NCI-H2081 treated with DMSO at 0.1 percent for 48 hours (cell line): ENCODE measurements at places on chromosomes 6 and 20.

- DNase-seq = no peak
These were observed 255.9 kb upstream of the RREB1 start for GRCh38 chr6:6851949-6852261.

GRCh38 chr6:154412106-154412820 lies 55.7 kb upstream of the IPCEF1 start:
- no peak for DNase-seq

DNA sequence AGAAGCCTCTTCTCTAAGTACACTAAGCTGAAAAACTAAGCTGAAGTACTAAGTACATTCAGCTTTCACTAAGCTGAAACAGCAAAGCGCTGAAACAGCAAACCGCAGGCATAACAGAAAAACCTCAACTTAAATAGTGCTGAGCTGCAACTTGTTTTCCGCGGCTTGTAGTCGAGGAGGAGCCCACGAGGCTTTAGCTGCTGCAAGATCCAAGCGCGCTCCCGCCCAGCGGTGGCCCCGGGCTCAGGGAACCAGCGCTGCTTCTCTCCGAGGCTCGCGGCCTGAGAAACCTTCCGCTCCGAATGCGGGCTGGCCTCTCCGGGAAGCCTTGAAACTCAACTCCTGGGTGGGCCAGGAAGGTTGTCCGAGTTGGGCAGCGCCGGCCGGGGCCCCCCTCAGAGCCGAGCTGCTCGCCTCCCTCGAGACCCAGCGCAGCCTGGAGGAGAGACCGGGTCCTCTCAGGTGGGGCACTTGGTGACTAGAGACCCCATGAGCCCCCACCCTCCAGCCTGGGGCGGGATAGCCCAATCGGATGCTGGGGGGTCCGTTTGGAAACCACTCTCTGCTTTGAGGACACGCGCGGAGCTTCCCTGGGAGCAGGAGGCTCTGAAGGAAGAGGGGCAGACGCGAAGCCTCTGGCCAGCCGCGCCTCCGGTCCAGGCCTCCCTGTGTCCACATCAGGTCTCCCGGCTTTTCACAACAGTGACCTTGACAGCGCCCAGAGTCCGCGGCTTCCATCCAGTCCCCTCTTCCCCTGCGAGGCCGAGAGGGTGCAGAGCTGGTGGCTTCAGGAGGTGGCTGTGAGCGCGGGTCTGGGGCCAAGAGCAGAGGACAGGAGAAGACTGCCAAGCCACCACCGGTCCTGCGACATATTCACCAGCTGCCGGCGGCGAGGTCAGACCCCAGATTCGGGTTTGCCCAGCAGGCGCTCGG lies 38.1 kb upstream of the HLA-E start:
- DNase-seq = no peak

DNA sequence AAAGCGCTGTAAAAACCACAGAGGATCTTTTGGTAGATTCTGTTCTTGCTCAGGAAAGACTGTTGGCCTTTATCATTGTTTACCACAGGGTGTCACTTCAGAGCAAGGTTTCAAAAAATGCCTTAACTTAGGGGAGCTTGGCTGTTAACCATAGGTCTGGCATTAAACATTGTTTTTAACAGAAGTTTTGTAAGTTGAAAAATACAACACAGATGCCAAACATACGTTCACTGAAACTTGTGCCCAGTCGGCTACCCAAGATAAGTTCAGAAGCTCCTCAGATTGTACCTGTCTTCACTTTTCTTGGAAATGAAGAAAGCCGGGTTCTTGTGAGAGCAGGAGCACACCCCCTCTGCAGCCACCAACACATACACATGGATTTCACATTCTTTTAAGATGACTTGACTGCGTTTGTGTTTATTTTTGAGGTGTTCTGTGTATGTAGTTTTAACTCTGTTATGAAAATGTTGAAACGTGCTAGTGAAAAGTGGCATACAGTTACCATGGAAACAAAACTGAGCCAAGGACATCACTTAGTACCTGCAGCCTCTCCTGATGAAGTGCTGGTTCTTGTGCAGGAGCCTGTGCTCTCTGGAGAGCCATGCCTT lies 64.9 kb downstream of the SYCP2L start:
- DNase-seq = no peak

- no peak for DNase-seq
These were observed 212.3 kb upstream of the ZNF217 start for GRCh38 chr20:53805895-53806384.

DNA sequence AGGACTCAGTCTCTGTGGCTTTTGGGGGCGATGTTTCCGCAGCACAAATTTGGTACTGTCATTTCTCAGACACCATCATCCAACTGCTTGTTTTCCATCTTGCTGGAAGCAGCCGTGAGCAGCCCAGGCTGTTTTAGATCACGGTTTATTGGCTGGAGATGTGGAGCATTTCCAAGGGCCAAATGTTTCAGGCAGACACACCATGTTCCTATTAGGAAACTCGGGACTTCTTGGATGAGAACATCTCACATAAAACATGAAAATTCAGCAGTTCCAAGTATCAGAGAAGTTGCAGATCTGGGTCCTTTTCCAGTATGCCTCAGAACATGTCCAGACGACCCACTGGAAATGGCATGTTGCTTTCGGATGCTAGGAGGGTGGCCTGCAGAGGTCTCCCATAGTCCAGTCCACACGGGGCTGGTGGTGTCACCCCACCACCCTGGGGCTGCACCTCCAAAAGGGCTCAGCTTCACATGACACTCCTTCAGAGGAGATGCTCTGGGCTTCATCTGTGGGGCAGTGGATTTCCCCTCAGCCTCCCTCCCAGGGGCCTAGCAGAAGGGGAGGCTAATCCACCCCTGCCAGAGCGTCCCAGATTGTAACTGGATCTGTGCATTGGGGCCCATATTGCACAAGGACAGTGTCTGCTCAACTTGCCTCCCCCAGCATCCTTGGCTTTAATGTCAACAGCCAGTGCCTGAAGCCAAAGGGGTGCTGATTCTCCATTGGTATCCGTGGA lies 176.3 kb downstream of the SCP2D1 start:
- no peak for DNase-seq
